ENCODE measurements at places on chromosomes 3 and 15. TPM values are rescaled to one million over a fixed set of nuclear protein-coding genes. Genes with fewer than 3 reads are reported as not detected.

CHRM5 gene
- 0.03 TPM for polyA plus RNA-seq

RLBP1 gene
- polyA plus RNA-seq, result not detected

MYO1E gene
- 84.0 TPM for polyA plus RNA-seq

ASB14 gene
- polyA plus RNA-seq, result not detected

CLPX gene
- polyA plus RNA-seq, result 53.4 TPM

LARP6 gene
- polyA plus RNA-seq, result 160 TPM

CLCN2 gene
- 1.7 TPM for polyA plus RNA-seq

RBSN gene
- polyA plus RNA-seq, result 10.0 TPM

SPPL2A gene
- polyA plus RNA-seq, result 120 TPM

CYP1A2 gene
- polyA plus RNA-seq, result not detected

DUOXA2 gene
- polyA plus RNA-seq, result not detected

DNA sequence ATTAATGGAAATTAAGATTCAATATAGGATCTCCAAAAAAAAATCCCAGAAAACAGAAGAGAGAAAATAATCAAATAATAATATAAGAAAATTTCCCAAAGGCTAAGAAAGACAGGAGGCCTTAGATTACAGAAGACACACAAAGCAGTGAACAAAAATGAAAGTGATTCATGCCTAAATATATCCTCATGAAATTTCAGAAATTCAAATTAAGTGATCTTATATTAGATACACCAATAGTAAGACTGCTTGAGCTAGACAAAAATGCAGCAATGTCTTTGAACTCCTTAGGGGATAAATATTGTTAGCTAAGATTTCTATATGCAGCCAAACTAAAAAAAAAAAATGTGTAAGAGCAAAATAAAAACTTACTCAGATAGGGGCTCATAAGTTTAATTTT lies 44.6 kb upstream of the ARPP21 start:
- no peak for DNase-seq

DNA sequence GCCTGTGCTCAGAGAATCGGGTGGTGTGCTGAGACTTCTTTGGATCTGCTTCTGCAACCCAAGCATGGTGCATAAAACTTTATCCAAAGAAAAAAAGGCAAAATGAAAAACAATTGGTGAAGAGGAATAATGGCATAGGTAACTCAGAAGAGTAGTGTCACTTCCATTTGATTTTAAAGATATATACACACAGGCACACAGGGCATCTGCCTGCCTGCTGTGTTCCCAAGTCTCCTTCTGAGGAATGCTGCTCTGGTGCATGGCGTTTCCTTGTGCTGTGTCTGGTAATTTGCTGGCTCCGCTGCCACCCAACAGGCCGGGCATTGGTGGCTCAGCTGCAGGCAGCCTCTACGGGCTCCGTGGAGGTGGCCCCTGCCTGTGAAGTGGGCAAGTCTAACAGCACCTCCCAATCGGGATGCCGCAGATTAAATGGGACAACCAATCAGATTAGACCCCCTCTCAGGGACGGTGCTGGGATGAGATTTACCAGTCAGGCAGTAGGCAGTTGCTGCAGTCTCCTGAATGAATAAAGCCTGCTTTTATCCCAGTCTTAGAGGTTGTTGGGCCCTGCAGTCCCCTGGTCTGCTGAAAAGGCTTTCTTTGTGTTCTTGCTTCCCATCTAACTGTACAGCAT lies 253.7 kb upstream of the RASGRP1 start:
- no peak for DNase-seq

DNA sequence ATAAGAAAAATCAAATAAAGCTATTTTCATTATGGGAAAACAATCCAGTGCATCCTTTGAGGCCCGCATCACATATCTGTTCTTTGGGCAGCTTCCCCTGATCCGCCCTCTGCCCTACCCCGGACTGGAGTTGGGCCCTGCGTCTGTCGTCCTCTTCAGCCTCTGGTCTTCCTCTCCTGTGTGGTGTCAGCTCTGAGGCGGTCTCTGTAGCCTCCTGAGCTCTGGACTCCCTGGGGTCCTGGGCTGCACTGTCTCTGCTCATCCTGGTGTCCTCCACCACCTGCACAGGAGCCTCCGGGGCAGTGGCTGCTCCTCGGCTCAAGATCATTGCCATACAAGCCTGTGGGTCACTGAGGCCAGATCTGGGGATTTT lies 7.4 kb upstream of the SNX22 start:
- no peak for DNase-seq

DNA sequence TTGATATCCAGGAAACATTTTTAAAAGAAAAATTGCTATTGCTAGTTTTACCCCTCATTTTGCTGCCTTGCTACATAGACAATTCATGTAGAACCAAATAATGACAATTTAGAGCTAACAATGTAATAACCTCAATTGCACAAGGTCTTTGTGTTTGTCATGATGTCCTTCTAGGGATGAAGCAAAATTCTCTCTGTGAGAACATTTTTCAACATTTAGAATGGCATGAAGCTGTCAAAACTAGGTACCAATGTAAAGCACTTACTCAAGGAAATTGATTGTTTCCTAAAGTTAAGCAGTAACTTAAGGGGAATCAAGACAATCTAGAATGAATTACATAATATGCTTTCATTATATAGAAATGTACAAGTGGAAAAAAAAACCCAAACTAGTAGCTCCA lies 7.9 kb upstream of the FGF7 start:
- no peak for DNase-seq

- DNase-seq, result no peak
Observed at GRCh38 chr3:98731720-98732285, 31.3 kb upstream of the ST3GAL6 start.

DNA sequence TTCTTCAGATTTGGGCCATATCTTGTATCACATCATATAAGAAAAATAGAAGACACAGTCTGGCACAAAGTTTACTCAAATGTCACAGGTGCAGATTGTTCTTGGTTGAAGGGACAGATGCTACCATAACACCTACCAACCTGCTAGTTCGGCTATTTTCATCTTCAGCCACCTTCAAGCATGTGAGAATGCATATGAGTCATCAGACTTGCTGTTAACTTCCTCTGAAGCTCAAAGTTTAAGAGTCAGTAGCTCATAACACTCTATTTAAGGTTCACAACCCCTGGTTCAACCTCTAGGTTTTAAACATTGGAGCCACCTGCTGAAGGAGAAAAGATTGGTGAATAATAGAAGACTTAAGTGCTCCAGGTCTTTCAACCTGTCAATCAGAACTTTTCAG lies 522.8 kb downstream of the NLGN1 start:
- peak; percentile 35 for DNase-seq

DNA sequence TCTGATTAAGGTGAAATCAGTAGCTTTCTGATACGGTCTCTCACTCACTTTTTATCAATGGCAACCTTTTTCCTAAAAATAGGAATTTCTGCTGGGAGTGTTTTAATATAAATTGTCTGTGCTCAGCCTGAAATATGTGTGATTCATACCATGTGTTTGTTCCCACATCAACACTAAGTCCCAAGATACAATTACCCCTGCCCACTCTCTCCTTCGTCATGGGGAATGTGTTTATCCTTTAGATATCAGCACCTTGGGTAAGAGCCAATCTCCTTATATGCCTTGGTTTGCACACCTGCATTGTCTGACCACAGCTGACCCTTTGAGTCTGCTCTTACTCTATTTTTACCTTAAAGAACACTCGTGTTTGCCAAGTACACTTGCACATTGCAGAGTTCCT lies 356.4 kb downstream of the LPP start:
- DNase-seq, result peak; percentile 95

- no peak for DNase-seq
Observed at GRCh38 chr15:75867449-75867848, 24.2 kb downstream of the UBE2Q2 start.

DNA sequence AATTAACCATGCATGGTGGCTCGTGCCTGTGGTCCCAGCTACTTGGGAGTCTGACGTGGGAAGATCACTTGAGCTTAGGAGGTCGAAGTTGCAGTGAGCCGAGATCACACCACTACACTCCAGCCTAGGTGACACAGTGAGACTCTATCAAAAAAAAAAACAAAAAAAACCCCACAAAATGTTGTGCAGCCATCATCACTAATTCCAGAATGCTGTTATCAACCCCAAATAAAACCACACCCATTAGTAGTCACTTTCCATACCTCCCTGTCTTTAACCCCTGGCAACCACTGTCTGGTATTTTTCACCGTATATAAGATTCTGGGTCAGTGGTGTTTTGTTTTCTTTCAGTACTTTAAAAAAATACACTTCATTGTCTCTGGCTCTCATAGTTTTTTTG lies 16.6 kb downstream of the HMCES start:
- no peak for DNase-seq

DNA sequence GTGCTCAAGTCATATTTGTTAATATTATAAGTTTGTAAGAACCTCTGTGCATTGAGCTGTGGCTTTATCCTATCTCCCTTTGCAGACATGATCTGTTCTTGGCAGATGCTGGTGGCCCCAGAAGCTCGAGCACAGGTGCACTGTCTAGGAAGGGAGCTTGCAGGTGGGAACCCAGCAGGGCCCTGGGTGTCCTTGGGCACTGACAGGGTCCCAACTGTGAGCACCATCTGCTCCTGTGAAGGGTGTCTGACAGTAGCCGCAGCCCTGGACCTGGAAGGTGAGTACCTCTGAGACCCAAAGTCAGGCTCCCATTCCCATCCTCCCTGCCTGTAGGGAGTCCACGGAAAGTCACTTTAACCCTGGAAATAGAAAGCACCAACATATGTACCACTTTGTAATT lies 2.4 kb upstream of the REC114 start:
- DNase-seq, result no peak

- DNase-seq, result no peak
Observed at GRCh38 chr3:195005759-195006510, 265.0 kb downstream of the XXYLT1 start.

DNA sequence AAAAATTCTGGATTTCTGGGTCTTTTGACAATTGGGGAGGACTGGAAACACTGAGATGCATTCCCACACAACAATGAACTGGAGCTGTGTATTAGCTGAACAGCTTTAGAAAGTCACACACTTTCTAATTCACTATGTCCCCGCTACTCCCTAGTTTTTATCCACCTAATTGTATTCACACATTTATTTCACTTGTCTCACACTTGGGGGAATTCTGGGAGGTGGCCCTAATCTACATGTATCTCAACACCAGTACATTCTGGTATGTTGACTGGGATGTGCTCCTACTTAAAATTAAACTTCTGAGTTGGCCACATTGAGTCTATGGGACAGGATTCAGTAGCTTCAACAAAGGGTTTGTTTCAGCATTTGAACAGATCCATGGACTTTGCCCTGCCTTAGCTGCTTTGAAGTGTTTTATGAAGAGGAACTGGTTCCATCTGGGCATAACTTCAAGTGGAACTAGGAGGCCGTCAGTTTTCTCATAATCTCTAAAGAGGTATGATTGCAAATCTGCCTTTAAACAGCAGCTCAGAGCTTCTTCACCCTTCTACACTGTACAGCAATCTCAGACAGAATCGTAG lies 106.5 kb upstream of the CMC1 start:
- DNase-seq, result no peak

GRCh38 chr15:77312523-77312922 lies 107.4 kb downstream of the PEAK1 start:
- no peak for DNase-seq

- peak; percentile 70 for DNase-seq
Observed at GRCh38 chr3:196341137-196341536, 2.9 kb upstream of the TM4SF19 start.

DNA sequence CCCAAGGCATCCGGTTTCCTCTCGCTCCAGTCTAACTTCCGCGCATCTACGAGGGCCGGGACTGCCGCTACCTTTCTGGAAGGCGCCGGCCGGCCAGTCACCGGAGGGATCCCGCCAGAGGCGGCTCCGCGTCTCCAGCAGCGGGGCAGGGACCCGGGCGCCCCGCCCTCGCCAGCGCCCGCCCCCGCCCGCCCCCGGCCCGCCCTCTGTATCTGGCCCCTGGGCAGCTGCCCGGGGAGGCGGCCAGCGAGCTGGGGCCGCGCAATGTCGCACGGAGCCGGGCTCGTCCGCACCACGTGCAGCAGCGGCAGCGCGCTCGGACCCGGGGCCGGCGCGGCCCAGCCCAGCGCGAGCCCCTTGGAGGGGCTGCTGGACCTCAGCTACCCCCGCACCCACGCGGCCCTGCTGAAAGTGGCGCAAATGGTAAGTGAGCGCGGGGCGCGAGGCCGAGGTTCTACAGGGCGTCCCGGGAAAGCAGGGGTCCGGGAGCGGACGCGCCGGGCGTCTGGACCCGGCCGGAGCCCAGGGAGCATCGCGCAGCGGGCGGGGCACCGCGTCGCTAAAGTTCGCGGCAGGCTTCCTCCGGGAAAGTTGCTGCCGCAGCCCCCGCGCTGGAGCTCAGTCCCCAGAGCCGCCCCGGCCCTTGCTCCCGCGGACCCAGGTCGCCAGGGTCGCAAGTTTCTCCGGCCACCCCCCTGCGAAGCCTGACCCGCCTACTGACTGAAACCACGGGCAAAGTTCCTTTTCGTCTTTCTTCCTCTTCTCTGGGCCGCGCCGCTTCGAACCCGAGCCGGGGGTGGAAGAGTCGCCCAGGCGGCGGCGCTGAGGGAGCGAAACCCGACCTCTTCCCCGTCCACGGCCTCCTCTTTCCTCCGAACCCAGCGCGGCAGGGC lies at the start of gene CMTM7:
Gene CMTM7, plus strand, starts transcription at position 211 of the 893 bp plus-strand sequence. Its CDS starts 54 bp downstream, at position 265.
- DNase-seq, result peak; percentile 50

DNA sequence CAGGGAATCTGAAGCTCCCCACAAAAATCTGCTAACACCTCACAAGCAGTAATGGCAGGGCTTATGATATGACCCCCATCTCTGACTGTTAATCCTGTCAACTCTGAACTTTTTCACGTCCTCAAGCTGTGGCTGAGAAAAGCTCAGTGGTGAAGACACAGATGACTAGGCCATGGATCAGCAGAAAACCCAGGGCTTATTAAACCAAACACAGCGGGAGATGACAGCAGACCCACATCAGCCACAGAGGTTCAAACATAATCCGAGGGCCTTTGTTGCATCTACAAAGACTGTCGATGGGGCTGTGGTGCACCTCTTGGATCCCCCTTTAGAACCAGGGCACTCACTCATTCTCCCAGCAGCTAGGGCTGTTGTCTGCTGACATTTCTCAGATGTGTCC lies 50.4 kb downstream of the GLB1 start:
- no peak for DNase-seq

DNA sequence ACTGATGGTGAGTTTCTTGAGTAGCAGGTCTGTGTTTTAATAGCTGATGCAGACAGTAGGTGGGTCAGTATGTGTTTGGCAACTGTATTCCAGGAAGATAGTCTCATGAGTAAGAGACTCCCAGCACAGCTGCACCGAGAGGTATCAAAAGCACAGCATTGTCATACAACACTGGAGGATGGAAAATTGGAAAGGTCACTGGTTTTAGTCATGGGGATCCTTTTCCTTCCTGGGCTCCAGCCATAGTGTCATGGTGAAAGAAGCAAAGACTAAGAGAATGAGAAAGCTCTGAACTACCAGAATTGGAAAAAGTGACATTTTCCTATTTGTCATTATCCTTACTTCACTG lies 61.5 kb downstream of the P3H2 start:
- peak; percentile 85 for DNase-seq

Data from fibroblast of lung (primary cell).